ENCODE measurements at places on chromosomes 13 and 19. TPM values are rescaled to one million over a fixed set of nuclear protein-coding genes. Genes with fewer than 3 reads are reported as not detected.
A peak's percentile ranks its signal among the peaks of the same experiment; 100 is the strongest.

- no peak for DNase-seq
Measured at GRCh38 chr13:108834193-108834592, 204.8 kb downstream of the MYO16 start.

FOXO1 gene
- total RNA-seq, result 54.6 TPM

DNA sequence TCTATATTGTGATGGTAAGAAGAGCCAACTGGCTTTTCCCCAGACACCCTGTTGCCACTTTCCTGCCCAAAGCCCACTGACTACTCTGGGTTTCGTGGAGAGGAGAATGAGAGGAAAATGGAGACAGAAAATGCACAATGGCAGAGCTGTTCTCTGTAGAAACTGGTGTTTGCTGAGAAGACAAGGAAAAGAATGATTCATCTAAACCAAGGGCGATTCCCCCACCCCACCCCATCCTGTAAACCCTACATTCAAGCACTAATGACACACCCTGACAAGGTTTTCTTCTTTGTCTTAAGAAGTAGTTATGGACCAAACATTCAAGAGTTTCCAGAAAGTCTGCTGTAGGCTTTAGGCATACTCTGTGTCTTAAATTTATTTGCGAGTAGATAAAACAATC is 68.8 kb downstream of the DOCK9 start:
- DNase-seq, result no peak

RFPL4AL1 gene
- not detected for total RNA-seq

- no peak for DNase-seq
Measured at GRCh38 chr13:114230117-114230516, 4.6 kb upstream of the CDC16 start.

GRCh38 chr13:32314271-32315237 is 609 bp downstream of the ZAR1L start:
- peak; percentile 71 for DNase-seq

GRCh38 chr13:19888799-19889198 is 25.4 kb upstream of the ZMYM5 start:
- no peak for DNase-seq

DNA sequence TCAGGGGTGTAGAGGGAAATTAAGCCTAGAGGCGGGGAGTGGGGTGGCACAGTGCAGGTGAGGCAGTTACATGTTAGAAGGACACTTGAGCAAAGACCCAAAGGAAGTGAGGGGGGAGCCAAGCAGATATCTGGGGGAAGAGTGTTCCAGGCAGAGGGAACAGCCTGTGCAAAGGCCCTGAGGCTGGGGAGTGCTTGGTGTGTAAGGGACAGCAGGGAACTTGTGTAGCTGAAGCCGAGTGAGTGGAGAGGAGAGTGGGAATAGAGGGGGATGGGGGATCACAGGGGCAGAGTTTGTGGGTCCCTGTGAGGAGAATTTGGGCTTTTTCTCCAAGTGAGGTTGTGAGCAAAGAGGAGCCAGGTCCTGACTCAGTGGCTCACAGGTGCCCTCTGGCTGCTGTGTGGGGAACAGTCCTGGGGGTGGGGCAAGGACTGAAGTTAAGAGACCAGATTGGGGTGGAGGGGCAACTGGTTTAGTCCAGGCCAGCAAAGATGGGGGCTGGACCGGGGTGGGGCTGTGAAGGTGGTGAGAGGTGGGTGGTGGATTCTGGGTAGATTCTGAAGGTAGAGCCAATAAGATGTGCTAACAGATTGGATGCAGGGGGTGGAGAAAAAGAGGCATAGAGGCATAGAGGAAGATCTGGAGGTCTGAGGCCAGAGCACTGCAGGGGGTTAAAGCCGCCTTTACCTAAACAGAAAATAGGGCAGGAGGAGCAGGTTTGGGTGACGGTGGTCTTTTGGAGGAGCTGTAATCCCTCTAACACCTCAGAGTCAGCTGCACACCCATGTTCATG is 75.3 kb downstream of the CACNA1A start:
- peak; percentile 12 for DNase-seq

DMWD gene
- total RNA-seq, result 60.9 TPM

CELF5 gene
- 0.38 TPM for total RNA-seq

DNA sequence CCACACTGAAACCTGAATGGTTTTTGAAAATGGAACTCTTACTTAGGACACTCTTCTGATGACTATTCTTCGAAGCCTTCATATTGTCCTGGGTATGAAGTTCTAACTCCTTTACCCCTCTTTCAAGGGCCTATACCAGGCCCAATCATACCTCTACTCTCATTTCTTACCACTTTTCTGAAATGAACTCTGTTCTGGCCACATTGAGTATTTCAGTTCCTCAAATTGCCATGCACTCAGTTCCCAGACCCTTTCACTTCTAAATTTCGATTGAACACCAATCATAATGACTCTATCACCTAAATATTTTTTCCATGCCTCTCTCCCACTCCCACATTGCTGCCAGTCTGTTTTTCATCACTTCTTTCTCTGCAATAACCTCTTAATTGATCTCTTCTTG is 53.7 kb downstream of the LACC1 start:
- DNase-seq, result no peak

ZNF835 gene
- total RNA-seq, result 5.3 TPM

All from kidney (tissue), 22 donors.